Upper lobe of right lung (tissue), 1 donor: ENCODE measurements at places on chromosomes 16 and 17.
A peak's percentile ranks its signal among the peaks of the same experiment; 100 is the strongest.

GRCh38 chr16:8655184-8655717 is 19.2 kb upstream of the ABAT start:
- DNase-seq = no peak

DNA sequence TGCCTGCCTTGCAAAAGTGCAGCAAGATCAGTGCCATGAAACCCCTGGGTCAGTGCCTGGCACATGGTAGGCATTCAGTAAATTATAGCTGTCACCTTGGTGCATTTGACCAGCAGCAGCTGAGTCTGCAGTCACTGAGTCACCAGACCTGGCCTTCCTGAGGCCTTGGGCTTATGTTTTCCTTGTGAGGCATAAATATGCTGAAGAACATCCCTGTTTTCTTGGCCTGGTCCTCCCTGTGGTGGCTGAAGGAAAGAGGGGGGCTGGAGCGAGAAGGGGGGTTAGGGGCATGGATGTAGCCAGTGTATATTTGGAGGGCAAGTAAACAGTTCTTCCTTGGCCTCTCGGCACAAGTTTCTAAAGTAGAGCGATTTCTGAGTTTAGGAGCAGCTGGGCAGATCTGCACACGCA is 26.5 kb downstream of the EPN2 start:
- DNase-seq = no peak

DNA sequence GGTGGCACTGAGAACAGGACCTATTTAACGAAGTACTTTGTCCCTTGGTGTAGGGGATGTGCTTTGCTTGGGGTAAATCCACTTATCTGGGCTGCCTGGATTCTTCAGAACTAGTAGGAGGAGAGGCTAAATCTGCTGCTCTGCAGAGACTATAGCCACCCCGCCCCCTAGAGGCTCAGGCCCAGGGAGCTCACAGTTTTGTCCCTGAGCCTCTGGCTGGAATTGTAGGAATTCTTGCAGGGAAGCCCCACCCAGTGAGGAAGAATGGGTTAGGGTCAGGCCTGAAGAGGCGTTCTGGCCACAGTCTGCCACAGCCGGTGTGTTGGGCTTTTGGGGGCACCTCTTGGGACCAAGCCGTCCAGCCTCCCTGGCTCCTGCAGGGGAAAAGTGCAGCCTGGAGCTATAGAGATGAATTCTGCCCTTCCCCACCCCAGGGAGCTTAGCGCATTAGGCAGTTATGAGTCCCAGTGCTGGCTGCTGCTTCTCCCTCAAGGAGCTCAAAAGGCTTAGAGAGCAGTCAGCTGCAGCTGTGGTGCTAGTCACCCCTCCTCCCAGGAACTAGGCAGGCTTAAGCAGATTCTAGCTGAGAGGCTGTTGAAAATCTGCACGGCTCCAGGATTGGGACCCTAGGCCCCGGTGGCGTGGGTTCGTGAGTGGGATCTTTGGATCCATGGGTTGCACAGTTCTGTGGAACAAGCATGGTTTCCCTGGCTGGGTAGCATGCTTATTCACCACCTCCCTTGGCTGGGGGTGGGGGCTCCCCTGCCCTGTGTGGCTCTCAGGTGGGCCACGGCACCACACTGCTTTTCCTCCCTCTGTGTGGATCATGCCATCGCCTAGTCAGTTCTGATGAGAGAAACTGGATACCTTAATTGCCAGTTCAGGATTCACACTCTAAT is 237.4 kb upstream of the TOM1L1 start:
- DNase-seq = no peak

GRCh38 chr16:4586291-4586690 is 28.4 kb downstream of the UBALD1 start:
- DNase-seq = no peak

DNA sequence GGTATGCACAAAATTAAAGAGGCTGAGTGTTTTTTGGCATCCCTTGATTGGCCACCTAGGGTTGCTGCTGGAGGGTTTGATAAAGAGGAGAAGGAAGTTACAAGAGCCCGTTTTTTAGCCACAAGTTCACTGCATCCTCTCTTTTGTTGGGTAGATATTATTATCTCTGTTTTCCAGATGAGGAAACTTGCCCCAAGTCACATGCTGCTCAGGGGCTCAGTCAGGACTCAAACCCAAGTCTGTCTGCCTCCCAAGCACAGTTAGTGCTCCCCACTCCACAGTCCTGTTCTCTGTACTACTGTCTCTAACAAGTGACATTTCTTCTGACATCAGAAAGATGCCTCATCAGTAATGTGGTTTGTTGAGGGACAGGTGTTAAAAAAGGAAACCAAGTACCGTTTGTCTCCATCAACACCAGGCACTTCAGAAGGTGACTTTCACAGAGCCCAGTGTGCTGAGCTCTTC is 1.4 kb downstream of the NT5M start:
- DNase-seq = no peak

DNA sequence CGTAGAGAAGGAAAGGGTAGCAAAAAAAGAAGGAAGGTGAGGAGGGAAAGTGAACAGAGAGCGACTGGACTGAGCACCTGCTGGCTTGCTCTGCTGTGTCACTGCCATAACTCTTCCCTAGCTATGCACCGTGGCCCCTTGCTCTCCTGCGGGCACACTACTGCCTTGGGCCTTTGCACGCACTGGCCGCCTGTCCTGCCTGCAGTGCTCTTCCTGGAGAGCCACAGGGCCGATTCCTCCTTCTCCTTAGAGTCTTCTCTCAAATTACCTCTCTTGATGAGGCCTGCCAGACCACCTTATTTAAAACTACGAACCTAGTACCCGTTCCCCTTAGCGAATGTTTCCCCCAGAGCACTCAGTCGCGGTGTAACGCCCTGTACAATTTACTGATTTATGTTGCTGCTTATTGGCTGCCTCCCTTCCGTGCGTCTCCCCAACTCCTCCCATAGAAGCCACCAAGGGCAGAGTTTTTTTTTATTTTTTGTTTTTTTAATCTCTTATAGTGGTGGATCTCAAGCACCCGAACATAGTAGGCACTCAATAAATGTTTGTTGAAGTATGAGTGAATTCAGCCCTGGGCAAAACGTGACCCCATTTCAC is 70.3 kb downstream of the RAI1 start:
- no peak for DNase-seq

GRCh38 chr17:65538675-65539529 is 22.5 kb downstream of the AXIN2 start:
- DNase-seq = no peak

GRCh38 chr16:79372503-79373184 is 227.9 kb downstream of the MAF start:
- no peak for DNase-seq

- DNase-seq = no peak
Measured at GRCh38 chr17:79295307-79295706, 220.7 kb downstream of the ENGASE start.

DNA sequence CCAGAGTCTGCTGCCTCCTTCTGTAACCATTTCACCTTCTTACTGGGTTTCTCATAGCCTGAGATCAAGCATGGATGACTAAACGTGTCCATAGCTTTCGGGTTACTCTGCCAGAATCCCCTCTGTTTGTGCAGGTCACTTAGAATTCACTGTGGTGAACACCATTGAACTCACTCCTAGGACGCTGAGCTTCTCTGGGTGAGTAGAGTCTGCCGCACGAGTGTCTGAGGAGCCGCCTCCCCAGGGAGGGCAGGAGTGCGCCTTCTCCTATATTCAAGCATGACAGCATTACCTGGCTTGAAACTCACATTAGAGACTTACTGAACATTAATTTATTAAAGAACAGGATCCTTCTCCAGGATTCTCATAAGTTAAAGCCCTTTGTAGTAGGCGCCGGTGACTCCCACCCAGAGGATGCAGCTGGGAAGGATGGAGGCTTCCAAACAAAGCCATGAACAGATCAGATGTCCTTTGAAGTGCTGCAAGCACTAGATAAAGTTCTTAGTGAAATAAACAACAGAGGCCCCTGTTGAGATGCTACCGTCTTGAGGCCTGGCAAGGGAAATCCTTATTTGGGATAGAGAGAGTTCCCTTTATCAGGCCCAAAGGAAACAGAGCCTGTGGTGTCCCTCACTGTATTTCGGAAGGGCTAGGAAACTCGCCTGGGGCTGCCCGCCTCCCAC is 144.6 kb upstream of the PLCG2 start:
- no peak for DNase-seq

DNA sequence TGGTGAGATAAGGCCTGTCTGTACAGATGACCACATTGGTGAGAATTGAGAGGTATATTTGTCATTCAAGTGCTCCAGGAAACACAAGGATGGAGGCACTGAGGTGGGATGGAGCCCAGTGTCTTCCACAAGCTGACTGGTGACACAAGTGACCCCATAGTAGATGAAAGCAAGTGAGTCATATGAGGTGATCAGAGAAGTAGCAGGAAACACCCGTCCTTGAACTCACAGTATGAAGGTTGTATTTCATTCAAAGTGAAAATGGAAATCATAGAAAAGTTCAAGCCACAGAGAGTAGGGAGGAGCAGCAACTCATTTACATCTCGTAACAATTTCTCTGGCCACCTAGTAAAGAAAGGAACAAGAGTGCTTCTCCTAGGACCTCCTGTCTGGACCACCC is 609.8 kb downstream of the HS3ST4 start:
- DNase-seq = no peak

DNA sequence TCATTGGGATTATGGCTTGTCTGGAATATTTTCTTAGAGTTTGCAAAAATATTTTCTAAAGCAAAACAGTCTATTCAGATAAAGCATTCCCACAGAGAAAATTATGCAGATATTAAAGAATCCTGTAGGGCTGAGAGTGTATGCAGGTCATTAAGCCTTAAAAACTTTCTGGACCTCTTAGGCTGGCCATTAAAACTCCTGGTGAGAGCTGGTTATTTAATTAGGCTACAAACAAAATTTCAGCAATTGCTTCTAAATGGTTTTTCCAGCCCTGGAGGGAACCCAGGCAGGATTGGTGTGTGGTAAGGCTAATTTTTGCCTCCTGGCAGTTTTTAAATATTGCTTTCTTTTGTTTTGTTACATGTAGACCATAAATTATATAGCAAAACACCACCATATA is 27.3 kb upstream of the SMG1 start:
- no peak for DNase-seq

- DNase-seq = no peak
Measured at GRCh38 chr17:82791532-82791931, 39.7 kb downstream of the TBCD start.

DNA sequence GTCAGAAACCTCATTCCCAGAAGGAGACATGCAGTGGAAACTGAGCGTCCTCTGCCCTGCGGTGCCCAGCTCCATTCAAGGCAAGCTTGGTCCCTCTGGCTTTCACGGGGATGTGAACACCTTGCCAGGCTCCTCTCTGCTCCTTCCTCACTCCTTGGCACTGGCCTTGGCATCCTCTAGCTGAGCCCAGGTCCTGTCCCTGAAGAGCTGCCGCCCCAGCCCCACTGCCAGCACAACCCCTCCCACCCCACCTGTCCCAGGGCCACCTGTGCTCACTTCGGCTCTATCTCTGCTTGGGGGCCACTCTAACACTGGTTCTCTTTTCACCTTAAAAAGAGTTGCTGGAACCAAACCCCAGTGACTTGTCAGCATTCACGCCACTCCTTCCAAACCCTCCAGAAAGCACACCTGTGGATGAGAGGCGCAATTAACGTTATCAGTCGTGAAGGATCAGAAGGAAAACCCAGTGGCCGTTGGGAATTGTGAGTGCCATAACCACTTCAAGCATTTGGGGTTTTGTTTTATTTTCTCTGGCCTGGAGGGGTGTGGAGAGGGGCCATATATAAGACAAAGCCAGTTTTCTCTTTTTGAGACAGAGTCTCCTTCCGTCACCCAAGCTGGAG is 103.7 kb downstream of the AXIN2 start:
- DNase-seq = no peak

- DNase-seq = no peak
Measured at GRCh38 chr17:39022924-39023323, 55.7 kb upstream of the FBXO47 start.

DNA sequence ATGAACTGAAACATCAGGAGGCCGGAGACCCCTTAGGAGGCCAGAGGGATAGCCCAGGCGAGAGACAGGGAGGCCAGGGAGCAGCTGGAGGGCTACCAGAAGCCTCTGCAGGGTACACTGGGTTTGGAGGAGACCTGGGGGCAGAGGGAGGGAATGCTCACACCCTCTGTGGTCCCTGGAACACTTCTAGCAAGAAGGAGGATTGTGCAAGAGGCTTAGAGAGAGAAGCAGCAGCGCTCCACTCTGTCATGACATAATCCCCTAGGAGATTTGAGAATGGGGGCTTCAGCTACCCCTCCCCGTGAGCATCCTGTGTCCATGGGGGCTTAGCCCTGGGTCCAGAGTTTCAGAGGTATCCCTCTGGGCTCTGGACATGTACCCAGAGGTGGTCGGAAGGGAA is 15.8 kb downstream of the GPR142 start:
- DNase-seq = no peak

- DNase-seq = peak; percentile 85
Measured at GRCh38 chr17:81386646-81387099, 8.6 kb upstream of the BAHCC1 start.

GRCh38 chr16:76157629-76158028 is 119.6 kb upstream of the CNTNAP4 start:
- no peak for DNase-seq

DNA sequence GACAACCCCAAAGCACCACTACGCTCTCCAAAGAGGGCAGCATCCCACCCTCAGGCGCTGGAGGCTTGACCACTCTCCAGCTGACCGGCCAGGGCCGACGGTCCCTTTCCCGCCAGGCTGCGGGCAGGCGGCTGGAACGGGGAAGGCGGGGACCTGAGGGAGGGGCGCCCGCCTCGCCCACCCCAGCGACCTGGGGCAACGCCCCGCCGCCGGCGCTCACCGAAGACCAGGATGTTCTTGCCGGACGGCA is 431 bp downstream of the DYNC1LI2 start:
- no peak for DNase-seq

DNA sequence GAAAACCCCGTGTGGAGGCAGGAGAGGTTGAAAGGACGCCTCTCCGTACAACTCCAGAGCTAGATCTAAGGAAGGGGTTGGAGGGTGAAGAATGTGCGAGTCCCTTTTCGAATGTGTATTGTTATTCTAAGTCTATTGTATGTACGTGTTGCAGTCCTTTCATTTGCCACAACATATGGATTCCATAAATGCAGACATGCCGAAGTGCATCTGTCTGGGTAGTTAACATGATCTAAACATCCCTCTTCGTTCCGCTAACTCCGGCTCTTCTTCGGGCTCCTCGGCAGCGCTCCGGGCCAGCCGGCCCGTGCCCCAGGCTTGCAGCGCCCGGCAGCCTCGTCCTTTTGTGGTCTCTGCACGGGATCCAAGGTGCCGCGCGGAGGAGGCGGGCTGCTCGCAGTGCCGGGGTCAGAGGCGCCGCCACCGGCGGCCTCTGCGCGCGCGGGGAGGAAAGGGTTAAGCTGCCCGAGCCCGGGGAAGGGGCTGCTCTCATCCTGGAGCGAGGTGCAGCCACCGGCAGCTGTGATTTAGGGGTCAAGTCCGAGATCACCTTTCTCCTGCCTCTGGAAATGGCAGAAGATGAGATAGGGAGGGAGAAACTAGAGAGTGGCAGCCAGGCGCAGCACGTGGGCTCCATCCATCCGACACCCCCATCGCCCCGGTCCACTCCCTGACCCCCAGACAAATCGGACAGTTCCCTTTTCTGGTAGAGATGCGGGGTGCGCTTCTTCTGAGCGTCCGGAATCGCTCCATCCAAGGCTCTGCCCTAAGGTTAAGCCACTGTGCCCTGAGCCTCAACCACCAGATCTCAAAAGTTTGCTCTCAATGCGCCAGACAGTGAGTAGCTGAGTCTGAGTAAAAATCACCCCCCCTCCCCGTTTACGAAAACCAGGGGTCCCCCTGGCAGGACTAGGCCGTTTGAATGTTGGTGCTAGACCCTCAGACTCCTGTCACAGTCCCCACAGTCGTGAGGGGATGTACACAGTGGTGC is 15.1 kb upstream of the ZFHX3 start:
- no peak for DNase-seq

GRCh38 chr16:65666132-65666941 is 544.5 kb upstream of the CDH11 start:
- DNase-seq = peak; percentile 42
